ENCODE measurements at places on chromosomes 5 and 9. TPM values are rescaled to one million over a fixed set of nuclear protein-coding genes. Genes with fewer than 3 reads are reported as not detected.

Gene FOXD4L6
- total RNA-seq: not detected

Gene BASP1
- 83.3 TPM for total RNA-seq

Gene PCDHGC5
- 2.1 TPM for total RNA-seq

Gene SEC61B
- total RNA-seq: 153 TPM

Gene GMCL2
- total RNA-seq: not detected

Gene SLC27A4
- 21.6 TPM for total RNA-seq

Gene SPATA31D4
- not detected for total RNA-seq

Gene C9
- not detected for total RNA-seq
